Psoas muscle (tissue), 8 donors: ENCODE measurements at places on chromosomes 6 and 20. TPM values are rescaled to one million over a fixed set of nuclear protein-coding genes. Genes with fewer than 3 reads are reported as not detected.

- no peak for DNase-seq
These were observed 13.5 kb upstream of the CCDC167 start for GRCh38 chr6:37513155-37513554.

DNA sequence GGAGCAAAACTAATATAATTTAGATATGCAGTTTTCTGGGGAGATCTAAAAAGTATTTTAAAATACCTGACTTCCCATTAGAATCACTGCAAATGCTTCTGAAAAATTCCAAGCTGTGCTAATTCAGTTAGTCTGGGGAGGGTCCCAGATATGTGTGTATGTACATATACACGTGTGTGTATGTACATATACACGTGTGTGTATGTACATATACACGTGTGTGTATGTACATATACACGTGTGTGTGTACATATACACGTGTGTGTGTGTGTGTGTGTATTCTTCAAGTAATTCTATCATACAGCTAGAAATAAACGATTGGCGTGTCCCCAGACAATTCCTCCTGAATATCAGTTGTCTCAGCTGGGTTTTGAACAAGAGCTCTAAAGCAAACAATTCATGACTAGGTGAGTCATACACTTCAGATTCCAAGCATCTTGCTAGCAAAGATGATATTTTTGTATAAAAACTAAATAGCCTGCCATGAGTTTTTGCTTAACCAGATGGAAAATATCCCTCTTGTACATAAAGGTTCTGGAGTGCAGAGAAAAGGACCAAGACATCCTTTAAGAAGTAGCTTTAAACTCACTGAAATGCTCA, 58.2 kb downstream of the SPACA1 start:
- DNase-seq, result no peak

The GRM1 gene
- not detected for total RNA-seq

GRCh38 chr6:47414423-47415167, 63.0 kb upstream of the CD2AP start:
- no peak for DNase-seq

The FAM83D gene
- total RNA-seq, result 0.12 TPM
